ENCODE measurements at places on chromosomes 7 and 10.

DNA sequence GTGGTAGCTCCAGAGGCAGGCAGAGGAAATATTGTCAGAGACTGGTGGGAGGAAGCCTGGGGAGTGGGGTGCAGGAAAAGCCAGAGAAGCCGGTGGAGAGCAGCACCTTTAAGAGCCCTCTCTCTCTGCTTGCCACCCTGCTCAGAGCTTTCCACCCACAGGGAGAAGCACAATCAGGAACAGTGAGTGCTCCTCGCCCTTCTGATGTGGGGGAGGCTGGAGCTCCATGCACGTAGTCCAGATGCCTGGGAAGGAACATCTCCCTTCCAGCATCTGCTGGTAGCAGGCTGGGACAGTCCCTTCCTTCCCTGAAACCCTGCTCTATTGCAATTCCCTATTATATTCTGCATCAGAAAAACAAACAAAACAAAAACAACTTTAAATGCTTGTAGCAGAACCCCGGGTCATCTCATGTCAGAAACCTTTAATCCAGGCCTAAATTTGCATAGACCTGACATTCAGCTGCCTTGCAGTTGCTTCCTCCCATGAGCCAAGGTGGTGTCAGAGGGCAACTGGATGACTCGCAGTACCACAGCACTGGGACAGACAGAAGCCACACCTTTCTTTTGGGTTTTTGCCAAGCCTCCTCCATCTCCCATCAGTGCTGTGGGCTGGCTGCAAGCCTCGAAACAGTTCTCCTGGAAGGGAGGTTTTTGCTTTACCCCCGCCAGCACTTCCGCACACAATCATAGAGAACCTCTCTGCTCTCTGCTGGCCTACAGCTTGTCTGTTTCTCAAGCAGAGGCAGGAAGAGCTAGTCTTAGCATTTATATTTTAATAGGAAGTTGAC, 13.1 kb downstream of the AVPI1 start:
- no peak for DNase-seq

GRCh38 chr10:17155826-17156225, 26.2 kb upstream of the CUBN start:
- DNase-seq: no peak

DNA sequence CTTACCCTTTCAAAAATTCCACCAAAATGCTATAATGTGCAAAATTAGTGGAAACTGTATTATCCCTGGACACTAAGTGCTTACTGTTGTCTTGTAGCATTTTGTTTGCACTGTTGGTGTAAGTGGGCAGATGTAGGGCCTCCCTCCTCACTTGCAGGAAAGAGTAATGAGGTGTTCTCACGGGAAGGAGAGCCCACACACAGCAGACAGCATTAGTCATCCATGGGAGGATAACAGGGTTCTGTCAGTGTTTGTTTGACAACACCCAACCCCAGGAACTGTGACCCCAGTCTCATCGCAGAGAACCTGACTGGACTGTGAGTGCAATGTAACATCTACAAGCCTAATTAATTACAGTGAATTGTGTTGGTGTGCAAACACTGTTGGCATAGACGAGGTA, 58.7 kb upstream of the VSTM2A start:
- no peak for DNase-seq

DNA sequence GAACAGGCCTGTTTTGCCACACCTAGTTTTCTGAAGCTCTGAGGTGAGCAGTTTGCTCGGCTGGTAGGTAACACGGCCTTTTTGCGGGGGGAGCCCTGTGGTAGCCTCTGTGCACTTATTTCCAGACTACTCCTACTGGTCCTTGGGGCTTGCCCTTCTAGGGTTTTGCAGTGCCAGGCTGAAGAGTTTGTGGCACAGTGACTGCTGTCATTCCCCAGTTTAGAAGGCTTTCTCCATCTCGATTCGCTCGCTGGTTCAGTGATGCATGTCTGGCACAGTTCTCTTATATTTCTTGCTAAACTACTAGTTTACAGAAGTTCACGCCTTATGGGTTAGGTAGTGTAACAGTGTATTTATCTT, 711 bp downstream of the KIF20B start:
- DNase-seq: no peak

DNA sequence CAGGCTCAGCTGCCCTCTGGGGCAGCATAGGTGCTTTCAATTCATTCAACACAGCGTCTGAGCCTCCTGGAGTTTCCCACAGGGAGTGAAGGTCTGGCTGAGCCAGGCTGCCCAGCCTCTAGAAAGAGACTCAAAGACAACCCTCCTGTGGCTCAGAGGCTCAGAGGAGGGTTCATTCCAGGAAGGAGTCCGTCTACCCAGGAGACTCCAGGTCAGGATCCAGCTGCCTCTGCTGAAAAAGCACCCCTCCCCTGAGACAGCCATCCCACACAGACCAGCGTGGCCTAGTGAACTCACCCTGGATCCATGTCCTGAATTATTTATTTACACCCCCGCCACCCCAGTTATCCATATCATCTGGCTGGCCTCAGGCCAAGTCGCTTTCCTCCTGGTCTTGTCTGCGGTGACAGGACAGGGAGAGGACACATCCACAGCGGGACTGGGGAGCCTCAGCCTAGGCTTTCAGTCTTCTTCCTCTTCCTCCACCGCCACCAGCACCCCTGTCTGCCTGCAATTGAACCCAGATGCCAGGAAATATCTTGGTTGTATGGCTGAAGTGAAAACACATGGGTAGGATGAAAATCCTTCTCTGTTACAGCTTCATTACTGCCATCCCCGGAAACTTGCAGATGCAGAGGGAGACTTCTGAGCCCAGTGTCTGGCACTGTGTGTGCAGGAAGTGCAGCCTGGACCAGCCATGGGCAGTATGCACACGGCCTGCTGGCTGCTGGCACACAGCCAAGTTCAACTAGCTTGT, 44.0 kb upstream of the COL13A1 start:
- peak; percentile 60 for DNase-seq

- DNase-seq: no peak
These were observed 290.7 kb downstream of the KLF6 start for GRCh38 chr10:3494131-3494837.

GRCh38 chr7:113775401-113775800, 143.4 kb downstream of the PPP1R3A start:
- DNase-seq: no peak

- DNase-seq: peak; percentile 74
These were observed 41.6 kb downstream of the TCERG1L start for GRCh38 chr10:131269776-131270460.

- no peak for DNase-seq
These were observed 101.5 kb upstream of the MTPN start for GRCh38 chr7:136078630-136079029.

- no peak for DNase-seq
These were observed 14.9 kb downstream of the GTF2I start for GRCh38 chr7:74672343-74672915.

DNA sequence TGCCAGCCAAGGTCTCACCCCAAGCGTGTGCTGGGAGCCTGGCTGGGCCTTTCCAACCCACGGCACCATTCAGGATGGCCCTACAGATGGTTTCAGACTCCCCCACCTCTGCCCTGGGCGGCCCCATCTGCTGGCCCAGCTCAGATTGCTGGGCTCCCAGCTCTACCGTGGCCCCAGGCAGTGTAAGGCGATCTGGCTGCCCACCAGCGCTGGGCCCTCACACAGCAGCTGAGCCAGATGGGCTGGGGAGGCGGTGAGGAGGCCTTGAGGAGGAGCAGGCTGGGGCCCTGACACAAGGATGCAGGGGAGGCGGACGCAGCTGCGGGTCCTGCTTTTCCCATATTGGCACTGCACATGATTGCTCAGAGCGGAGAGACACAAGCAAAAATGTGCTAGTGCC, 162.8 kb downstream of the NRF1 start:
- no peak for DNase-seq

- no peak for DNase-seq
These were observed 29.8 kb downstream of the PNLIPRP3 start for GRCh38 chr10:116457488-116457887.

DNA sequence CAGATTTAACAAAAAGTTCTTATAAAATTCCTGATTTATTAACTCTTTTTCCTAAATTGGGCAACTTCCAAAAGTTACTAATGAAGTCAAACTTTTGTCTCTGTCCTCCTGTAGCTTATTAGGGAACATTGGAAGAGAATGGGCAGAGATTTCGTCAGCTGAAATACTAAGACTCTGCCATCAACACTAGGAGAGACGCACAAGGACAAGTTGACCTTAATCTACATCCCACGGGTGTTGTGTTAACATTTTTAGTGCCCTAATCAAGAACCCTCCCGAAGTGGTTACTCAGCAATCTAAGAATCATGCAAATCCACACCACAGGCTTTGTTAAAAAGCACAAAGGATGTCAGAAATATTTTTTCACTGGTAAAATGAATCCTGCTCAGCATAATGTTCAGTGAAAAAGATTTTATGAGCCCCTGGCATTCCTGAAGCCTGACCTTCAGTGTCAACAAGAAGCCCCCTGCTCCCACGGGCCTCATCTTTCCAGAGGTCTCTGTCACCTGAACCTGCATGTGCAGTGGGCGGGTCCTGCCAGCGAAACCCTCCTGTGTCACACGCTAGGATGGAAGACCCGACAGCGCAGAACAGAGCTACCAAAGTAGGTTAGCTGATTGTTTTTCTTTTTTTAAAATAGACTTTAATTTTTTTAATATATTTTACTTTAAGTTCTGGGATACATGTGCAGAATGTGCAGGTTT, 70.6 kb upstream of the AKR1E2 start:
- DNase-seq: no peak

DNA sequence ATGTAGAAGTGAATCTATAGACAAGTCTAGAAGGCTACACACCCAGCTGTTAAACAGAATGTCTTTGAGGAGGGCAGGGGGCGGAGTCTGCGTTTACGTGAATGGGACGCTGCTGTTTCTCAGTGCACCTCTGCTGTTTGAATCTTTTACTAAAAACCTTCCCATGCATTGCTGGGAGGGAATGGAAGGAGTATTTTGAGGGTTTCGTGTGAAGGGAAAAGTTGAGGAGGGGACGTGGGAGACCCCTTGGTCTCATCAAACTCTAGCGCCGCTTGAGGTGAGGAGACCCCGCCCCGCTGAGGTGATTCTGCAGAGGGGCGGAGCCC, 492 bp upstream of the VCL start:
- DNase-seq: peak; percentile 78

DNA sequence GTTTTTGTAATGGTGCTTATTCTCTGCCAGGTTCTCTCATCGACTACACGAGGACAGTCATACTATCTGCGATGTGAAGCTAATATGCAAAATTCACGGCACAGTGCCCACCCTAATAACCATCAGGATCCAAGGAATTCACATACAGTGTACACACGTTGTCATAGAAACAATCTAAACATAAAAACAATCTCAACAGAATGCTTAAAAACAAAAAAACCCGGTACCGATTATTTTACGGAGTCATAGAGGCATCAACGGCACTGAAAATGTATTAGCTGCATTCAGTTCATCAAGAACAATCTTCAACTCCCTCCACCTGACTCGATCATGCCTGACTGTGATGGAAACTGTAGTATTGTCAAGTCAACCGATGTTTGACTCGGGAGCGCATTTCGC, 628 bp downstream of the MRPS33 start:
- DNase-seq: no peak

GRCh38 chr10:92778091-92778490, 70.2 kb upstream of the EXOC6 start:
- no peak for DNase-seq

- no peak for DNase-seq
These were observed 31.6 kb downstream of the OGDH start for GRCh38 chr7:44637788-44638594.

DNA sequence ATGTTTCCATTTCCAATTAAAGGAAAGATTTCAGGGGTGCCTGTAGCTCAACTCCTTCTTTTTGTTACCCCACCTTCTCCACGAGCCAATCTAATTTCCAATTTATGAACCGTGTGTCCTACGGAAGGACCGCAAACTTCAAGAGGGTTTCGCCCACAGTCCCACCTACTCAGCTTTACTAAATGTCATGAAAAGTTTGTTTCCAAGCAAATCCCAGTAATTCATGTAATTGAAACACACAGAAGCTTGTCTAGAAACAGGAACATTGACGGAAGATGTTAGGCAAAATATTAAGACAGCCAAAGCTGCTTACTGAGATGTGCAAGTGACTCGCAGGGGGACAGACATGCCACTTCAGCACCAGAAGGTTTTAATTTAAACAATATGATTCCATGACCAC, 32.9 kb upstream of the LYZL1 start:
- DNase-seq: no peak

DNA sequence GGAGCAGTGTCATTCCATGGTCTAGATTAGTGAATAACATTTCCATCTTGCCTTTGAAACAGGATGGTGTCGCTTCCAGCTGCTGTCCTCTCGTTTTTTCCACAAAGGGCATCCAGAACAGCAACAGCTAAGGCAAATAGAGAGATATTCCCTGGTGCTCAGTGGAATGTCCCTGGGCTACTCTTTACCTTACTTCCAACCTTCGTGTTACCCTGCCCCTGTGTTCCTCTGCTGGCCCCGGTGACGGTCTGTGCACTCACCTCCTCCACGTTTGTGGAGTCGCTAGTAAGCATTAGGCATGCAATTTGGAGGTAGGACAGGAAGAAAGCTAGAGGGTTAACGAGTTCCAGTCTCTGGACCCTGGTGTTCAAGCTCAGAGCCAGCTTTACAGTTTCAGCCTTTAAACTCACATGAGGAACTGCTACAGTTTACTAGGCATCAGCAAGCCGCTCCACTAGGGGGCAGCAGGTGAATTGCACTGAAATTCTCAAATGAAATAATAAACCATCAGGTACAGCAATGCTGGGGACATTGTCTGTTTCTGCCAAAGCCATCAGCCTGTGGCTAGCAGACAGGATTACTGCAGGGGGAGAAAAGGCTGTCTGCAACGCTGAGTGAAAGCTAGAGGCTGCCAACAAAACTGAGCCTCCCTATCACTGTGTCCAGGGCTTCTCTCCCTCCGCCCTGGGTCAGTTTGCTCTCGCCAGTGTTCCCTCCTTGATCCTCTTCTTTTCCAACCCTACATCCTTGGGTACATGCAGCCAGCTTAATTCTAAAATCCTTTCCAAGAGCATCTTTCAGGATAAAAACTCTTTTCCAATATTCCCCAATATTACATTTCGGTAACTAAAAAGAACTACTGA, 9.0 kb downstream of the MRPL32 start:
- DNase-seq: peak; percentile 84

DNA sequence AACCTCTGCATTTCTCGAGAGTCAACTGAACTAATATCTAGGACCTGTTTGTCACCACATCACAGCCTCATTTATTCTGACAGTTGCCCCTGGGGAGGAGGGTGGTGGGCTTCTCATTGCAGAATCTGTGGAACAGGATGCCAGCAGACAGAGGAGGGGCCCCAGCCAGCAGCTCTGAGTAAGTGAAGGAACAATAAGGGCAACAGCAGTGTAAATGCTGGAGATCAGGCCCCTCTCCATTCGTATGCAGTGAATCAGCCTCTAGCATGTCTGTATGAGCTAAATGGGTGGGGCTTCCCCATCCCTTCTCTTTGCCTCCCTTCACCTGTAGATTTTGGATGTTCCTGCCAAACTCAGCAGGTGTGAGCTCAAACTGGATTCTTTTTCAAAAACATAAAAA, 7.7 kb upstream of the CPVL start:
- DNase-seq: no peak

Measured in thyroid gland (tissue), 4 donors.